Spleen (tissue), 13 donors: ENCODE measurements at places on chromosomes 7 and 10. TPM values are rescaled to one million over a fixed set of nuclear protein-coding genes. Genes with fewer than 3 reads are reported as not detected.

SOSTDC1 gene
- polyA plus RNA-seq: not detected

PLEKHS1 gene
- polyA plus RNA-seq: 0.07 TPM

CLCN1 gene
- polyA plus RNA-seq: 0.08 TPM

RNF32 gene
- 0.86 TPM for polyA plus RNA-seq

STEAP1B gene
- polyA plus RNA-seq: 7.4 TPM

RAB19 gene
- not detected for polyA plus RNA-seq

CYP2C19 gene
- polyA plus RNA-seq: not detected

LRRC4 gene
- polyA plus RNA-seq: 1.4 TPM

TCAF2 gene
- 1.1 TPM for polyA plus RNA-seq

GPR26 gene
- polyA plus RNA-seq: not detected

MGMT gene
- 20.2 TPM for polyA plus RNA-seq

C10orf67 gene
- polyA plus RNA-seq: 0.03 TPM

MYL10 gene
- not detected for polyA plus RNA-seq

PHTF2 gene
- 24.6 TPM for polyA plus RNA-seq

ITPRID1 gene
- polyA plus RNA-seq: not detected

GRM3 gene
- not detected for polyA plus RNA-seq

SFTPA1 gene
- polyA plus RNA-seq: 0.80 TPM

PAPOLB gene
- not detected for polyA plus RNA-seq

ACBD7 gene
- polyA plus RNA-seq: 0.09 TPM

HOXA6 gene
- not detected for polyA plus RNA-seq

CAV1 gene
- polyA plus RNA-seq: 124 TPM

FAM204A gene
- polyA plus RNA-seq: 49.6 TPM

LBX1 gene
- polyA plus RNA-seq: not detected

PTPRE gene
- polyA plus RNA-seq: 8.4 TPM

TRPV5 gene
- not detected for polyA plus RNA-seq

EPHB6 gene
- 11.3 TPM for polyA plus RNA-seq

SPDYE2B gene
- not detected for polyA plus RNA-seq
